ENCODE measurements at places on chromosomes 7 and 10.

GRCh38 chr7:30225863-30226613 lies 58.4 kb upstream of the ZNRF2 start:
- DNase-seq: peak; percentile 65

GRCh38 chr7:86760236-86760635 lies 116.5 kb downstream of the GRM3 start:
- DNase-seq: no peak

- no peak for DNase-seq
These were observed 80.6 kb upstream of the GATAD1 start for GRCh38 chr7:92366730-92367129.

- DNase-seq: peak; percentile 85
These were observed 89.7 kb upstream of the FAM20C start for GRCh38 chr7:102721-103120.

DNA sequence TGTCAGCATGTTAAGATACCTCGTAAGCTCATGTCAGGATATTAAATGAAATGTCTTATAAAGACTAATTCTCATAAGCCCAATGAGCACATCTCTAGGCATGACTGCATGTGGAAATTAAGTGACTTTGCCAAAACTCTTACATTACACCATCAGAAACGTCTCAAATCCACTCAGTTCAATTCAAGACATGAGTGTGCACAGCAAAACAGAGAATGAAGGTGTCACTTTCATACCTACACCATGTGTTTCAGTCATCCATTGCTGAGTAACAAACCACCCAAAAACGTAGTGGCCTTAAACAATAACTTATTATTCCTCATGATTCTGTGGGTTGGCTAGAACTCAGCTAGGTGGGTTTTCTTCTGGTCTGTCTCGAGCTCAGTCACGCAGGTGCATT lies 99.8 kb downstream of the ATE1 start:
- DNase-seq: no peak

DNA sequence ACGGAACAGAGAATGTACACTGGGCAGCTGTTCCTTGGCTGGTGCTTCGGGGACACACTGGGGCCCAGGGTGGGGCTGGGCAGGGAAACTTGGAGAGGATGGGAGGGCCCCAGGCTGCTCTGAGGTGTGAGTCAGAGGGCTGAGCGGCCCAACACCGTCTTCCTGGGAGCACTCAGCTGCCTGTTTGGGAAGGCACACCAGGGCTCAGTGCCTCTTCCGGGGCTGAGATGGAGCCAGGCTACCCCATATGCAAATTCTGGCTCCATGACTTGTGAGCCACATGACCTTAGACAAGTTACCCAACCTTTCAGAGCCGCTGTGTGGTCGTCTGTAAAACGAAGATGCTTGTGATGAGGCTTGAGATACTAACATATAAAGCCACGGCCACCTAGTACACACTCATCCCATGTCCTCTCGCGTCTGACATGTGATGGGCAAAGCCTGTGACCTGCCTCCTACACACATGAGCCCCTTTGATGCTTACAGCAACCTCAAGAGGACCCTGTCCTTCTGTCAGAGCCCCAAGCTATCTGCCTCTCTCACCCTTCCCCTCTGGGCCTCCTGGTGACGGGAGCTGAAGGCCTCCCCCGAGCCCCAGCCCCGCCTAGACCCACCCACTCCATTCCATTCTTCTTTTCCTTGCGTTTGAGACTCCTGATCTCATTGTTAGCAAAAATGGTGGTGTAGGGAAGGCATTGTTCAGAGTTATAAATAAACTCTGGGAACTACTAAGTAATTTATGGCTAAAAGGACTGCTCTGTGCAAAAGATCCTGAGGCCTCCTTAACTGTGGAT lies 26.1 kb downstream of the KLRG2 start:
- peak; percentile 43 for DNase-seq

GRCh38 chr7:157682064-157682945 lies 345.5 kb downstream of the DNAJB6 start:
- DNase-seq: no peak

DNA sequence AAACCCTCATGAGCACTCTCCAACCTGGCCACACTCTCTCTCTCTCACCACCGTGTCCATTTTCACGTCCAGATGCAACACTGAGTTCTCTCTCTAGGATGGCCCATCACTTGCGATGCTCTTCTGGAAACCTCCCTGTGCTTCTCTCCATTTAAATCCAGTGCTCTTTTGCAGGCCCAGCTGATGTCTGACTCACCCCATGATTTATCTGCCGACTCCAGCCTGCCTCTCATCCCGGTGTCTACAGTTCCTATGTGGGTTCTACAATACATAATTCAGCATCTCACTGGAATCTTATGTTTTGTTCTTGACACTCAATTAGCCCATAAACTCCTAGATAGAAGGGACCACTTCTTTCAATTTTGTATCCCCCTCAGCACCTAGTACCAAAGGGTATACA lies 5.0 kb downstream of the TPK1 start:
- peak; percentile 34 for DNase-seq

DNA sequence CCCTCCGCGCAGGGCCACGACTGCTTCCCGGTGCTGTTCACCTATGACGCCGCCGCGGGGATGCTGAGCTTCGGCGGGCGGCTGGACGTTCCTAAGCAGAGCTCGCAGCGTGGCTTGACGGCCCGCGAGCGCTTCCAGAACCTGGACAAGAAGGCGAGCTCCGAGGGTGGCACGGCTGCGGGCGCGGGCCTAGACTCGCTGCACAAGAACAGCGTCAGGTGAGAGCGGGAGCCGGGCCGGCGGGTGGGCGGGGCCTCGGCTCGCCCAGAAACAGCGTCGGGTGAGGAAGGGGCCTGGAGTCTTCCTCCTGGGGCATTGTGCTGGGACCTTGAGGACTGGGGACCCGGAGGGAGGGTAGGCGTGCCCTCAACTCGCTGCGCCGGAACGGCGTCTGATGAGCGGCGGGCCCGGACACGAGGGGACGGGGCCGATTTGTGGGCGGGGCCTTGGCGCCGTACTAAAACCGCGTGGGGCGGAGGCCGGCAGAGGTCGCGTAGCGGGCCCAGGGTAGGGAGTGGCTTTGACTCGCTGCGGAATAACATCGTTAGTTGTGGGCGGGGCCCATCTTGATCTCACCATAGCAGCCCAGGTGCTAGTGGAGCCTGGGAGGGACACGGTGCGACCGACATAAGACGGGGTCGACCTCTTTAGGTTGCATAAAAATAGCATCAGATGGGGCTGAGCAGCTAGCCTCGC lies 15.6 kb downstream of the PDAP1 start:
- DNase-seq: no peak

DNA sequence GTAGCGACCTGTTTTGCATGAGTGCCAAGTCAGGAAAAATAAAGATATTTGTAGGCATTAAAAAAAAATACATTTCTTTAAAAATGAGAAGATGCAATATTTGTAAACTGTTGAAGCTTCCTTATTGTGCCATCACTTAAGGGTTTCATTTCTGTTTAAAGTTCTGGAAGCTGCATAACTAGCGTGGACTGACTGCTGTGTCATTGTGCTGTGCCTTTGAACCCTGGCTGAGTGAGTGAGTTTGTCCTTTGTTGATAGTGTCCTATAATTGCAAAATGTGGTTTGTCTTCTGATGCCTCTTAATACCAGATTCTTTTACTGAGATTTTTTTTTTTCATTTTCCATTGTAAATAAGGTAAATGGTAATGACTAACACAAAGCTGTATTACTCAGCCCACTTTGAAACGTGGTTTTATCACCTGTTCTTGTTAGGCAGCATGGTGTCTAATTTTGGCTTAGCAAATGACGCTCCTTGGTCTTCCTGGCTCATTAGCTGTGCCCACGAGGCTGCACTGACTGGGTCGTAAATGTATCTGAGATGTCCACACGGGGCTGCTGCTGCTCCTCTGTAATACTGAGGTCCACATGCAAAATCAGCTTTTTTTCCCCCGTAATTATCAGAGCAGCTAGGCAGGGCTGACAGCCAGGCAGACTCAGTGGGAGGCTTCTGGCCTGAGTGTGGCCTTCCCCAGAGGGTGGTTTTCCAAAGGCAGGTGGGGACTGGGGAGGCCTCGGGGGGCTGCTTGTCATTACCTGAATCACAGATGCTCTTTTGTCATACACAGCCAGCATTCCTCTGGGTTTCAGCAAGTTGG lies 14.8 kb downstream of the ZSCAN25 start:
- DNase-seq: peak; percentile 16

DNA sequence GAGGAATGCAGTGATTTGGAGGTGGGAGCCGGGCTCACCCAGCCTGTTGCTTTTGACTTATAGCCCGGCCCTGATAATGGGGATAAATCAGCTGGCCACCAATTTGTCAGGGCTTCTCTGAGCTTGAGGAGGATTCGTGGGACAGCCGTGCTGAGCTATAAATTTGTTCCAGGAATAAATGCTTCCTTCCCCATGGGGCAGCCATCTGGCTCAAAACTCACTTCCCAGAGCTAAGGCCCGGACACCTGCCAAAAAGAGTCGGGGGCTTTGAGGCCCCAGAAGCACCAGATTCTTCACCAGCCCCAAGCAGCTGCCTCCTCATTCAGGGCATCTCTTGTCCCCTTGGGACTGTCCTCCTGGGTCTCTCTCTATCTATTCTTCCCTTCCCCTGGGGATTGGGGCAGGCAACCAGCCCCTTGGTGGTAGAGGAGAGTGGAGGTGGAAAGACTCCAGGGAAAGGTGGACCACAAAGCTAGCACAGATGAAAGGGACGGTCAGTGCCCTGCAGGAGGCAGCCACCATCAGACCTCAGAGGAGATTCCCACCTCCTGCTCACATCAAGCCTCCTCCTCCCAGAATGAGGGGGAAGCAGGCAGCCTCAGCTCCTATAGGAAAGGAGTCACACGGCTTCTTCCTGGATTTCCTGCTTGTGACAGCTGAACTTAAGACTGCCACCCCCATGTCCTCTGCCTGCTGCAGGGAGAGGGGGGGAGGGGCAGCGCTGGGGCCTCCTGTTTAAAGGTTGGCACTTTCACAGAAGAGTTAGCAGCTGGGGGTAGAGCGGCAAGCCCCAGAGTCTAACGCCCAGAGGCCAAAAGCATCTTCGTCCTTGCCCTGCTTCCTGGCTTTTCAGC lies 44.2 kb upstream of the LRRC4 start:
- DNase-seq: no peak

DNA sequence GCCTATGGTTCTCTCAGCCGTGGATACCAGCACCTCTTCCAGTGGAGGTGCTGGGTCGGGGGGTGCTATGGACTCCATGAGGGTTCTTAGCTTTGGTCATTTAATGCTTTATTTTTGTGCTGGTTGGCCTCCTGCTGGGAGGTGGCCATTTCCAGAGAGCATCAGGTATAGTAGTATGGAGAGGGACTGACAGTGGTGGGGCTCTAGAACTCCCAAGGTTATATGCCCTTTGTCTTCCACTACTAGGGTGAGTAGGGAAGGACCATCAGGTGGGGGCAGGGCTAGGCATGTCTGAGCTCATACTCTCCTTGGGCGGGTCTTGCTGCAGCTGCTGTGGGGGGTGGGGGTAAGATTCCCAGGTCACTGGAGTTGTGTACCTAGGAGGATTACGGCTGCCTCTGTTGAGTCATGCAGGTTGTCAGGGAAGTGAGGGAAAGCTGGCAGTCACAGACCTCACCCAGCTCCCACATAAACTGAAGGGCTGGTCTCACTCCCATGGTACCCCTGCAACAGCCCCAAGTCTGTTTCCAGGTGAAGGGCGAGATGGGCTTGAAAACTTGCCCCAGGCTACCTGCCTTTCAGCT lies 763.2 kb upstream of the LRRTM3 start:
- DNase-seq: no peak

DNA sequence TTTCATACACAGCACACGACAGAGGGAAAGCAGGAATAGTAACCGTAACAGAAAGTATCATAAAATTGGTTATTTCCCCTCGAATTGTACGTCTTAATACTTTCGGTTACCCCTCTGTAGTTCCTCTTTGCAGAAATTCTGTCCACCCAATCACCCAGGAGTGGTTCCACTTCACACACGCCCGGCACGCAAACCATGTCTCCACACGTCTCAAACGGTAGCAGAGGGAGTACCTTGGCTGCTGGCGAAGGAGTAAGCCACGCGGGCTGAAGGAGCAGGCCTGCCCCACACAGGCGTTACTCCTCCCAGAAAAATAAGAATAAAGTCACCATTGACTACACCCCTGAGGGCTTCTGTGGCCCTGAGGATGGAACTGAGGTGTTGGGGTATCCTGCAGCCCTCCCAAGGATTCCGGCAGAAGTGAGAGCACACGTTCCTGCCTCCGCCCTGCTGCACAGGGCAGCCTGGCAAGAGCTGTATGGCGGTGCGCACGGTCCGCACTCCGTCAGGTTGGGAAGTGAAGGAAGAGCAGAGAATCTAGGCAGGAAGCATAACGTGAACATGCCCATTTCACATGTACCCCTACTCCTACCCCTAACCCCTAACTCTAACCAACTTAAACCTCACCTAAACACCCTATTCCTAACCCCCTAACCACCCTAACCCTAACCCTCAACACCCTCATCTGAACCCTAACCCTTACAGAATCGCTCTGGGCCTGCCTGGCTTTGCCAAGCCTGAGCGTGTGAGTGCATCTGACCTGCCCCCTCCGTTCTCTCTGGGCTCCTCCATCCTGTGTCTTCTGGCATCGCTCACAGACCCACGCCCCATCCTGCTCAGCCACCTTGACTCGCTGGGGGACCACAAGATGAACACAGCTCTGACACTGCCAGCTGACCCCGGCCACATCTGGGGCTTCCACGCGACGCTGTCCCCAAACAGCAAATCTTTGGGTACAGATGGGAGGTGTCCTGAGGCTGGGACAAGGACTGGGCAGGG lies 18.2 kb downstream of the GPR146 start:
- DNase-seq: no peak

DNA sequence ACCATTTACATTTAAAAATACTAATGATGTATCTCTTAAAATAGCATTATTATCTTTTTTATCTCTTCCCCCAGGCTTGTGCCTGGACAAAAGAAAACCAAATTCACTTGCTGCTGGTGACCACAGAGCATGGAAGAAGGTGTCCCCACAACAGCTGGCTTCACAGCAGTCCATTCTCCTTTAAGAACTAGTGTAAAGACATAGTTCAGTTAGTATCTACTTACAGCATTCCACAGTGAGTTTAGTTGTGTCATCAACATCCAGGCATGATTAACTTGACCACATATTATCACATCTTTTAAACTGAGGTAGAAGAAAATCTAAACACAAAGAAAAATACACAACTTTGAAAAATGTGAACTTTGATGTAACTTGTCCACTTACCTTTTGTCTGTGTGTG lies 55.0 kb downstream of the LRRC17 start:
- peak; percentile 55 for DNase-seq

DNA sequence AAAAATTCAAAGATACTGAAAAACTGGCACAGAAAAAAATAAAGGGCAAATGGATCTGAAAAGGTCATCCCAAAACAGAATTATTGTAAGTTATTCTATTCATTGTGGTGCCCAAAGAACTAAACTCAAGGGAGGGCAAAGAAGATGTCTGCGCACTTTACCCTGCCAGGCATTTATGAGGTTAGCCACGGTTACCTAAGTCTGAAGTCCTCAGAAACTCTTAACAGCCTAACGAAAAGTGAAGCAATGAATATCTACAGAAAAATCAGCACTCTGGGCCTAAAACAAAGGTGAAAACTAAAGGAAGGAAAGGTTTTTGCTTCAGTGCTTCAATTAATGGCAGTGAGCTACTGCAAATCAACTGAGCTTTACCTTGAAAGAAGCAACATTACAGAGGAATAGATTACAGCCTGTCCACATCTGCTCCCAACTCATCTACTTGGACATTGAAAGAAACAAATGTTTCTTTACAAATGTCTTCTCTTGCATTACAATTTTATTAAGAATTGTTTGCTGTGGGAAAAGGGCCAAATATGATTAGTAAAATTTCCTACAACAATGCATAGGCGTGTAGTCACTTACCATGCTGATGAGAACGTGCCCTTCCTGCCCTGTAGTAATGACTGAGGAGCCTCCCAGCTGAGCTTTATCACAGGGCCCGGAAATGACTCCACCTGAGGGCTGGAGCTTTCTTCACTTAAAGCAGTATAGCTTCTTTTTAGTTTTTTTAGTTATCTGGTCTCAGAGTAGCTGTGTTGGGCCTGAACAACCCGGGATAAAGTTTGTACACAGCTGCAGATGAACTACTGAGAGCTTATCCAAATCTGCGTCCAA lies at the start of gene TUBAL3:
Gene TUBAL3, minus strand, starts transcription at position 621 of the 834 bp plus-strand sequence. Its CDS starts 36 bp downstream, at position 585.
- DNase-seq: peak; percentile 50
